ENCODE measurements at places on chromosomes 11 and 22. TPM values are rescaled to one million over a fixed set of nuclear protein-coding genes. Genes with fewer than 3 reads are reported as not detected.

- DNase-seq: no peak
Measured at GRCh38 chr11:45368697-45369096, 82.6 kb upstream of the SYT13 start.

DNA sequence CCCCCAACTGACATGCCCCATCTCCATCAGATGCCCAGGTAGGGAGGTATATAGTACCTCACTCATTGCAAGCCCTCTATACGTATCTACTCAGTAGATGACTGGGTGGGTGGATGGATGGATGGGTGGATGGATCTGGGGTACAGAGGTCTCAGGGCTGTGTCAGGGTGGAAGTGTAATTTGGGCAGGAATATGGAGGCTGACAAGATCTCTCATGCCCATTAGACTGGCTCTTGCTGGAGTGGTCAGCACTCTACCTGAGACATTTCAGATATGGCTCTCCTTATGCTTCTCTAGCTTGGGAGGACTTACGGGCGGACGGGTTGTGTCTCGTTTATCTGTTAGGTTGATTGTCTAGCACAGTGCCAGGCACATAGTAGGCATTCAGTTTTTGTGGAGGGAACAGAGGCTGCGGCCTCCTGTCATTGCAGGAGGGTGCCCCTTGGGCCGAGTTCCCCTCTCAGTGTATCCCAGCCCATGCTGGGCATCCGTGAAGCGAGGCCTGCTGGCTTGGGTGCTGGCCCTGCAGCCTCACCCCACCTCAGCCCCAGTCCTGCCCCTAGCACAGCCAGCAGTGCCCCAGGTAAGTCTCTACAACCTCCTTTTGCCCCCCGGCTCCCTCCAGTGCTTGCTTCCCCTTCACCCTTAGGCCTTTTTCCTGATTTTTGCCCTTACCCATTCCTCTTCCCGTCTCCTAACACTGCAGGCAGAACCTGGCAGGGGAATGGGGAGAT lies 13.7 kb downstream of the ROBO3 start:
- DNase-seq: no peak

- no peak for DNase-seq
Measured at GRCh38 chr11:113974741-113975470, at the start of gene HTR3A. Gene HTR3A (plus strand): TSS chr11:113975108. CDS start chr11:113975326, 218 bp downstream.

Gene CHKB
- total RNA-seq: 83.2 TPM

DNA sequence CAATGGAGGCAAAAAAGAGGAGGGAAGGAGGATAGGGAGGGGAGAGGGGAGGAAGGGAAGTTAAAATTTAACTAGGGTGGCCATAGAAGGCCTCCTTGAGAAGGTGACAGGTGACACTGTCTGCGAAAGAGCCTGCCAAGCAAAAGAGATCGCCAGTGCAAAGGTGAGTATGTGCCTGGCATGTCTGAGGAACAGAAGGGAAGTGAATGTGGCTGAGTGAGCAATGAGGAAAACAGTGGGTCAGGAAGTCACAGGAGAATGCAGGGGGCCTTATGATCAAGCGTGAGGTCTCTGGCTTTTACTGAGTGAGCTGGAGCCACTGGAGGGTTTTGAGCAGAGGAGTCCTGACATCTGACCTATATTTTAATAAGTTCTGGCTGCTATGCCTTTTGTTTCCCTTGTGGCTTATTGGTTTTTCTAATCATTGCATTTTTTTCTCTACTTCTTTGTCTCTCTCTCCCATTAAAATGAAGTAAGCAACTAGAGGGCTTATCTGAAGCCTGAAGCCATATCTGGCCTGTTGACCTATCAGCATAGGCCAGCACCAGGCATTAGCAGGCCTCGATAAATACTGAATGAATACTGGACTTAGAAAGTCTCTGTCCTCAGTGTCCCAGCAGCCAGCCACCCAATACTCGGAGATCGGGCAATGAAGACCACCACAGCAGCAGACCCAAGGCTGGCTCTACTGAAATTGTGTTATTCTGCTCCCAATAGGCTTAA lies 5.6 kb downstream of the AP1B1 start:
- no peak for DNase-seq

Data from activated CD4-positive, alpha-beta T cell treated with anti-CD3 and anti-CD28 coated beads, Interleukin-2, amount 10 ng/mL, durations not matched to agents 24 days and 14 days (primary cell).